ENCODE measurements at places on chromosomes 6 and 20. TPM values are rescaled to one million over a fixed set of nuclear protein-coding genes. Genes with fewer than 3 reads are reported as not detected.

The BAG2 gene
- 12.1 TPM for total RNA-seq

The ZC2HC1B gene
- total RNA-seq, result not detected

The GHRH gene
- total RNA-seq, result not detected

The CGA gene
- not detected for total RNA-seq

The ITPA gene
- 35.1 TPM for total RNA-seq

The SYCP2L gene
- total RNA-seq, result 2.6 TPM

The ELOVL2 gene
- total RNA-seq, result 18.1 TPM

The MMP24 gene
- 2.4 TPM for total RNA-seq

The CDSN gene
- total RNA-seq, result not detected

The FOXC1 gene
- total RNA-seq, result 125 TPM

The SIRPD gene
- not detected for total RNA-seq

The BPIFA1 gene
- total RNA-seq, result not detected

The CLPSL1 gene
- total RNA-seq, result not detected

The CLVS2 gene
- not detected for total RNA-seq

The TINAG gene
- total RNA-seq, result not detected

DNA sequence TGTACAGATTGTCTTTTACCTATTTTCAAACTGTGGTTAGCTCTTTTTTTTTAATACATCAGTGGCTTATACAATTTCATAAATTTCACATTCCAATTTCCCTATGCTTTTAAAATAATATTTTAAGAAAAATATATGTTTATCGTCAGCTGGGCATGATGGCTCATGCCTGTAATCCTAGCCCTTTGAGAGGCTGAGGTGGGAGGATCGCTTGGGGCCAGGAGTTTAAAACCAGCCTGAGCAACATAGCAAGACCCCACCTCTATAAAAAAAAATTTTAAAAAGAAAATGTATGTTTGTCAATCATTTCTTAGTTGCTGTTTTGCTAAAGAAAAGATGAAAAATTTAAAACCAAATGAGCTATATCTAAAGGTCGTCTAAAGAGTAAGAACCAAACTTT, 3.4 kb downstream of the GJA1 start:
- no peak for DNase-seq

- no peak for DNase-seq
These were observed 78.5 kb upstream of the HDAC2 start for GRCh38 chr6:114049367-114049966.

DNA sequence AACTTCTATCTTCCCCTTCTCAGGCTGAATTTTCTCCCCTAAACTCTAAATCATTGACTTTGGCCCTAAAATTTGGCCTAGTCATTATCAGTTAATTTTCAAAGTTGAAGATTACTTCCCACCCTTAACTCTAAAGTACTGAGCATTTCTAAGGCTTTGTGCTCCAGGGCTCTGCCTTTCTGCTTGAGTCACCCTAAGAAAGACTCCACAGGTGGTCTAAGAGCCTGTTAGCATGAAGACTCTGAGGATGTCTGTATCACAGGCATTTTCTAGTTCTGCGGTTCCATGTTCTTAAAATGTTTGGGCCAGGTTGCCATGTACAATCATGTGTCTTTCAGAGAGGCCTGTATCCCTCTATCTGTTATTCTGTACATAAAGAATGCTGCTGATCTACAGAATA, 808.1 kb upstream of the MANEA start:
- no peak for DNase-seq

DNA sequence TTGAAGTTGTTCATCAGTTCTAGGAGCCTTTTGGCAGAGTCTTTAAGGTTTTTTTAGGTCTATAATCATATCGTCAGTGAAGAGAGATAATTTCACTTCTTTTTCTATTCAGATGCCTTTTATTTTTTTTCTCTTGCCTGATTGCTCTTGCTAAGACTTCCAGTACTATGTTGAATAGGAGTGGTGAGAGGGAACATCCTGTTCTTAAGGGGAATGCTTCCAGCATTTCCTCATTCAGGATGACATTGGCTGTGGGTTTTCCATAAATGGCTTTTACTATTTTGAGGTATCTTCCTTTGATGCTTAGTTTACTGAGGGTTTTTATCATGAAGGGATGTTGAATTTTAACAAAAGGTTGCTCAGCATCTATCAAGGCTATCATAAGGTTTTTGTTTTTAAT, 109.5 kb downstream of the CLVS2 start:
- DNase-seq, result no peak

DNA sequence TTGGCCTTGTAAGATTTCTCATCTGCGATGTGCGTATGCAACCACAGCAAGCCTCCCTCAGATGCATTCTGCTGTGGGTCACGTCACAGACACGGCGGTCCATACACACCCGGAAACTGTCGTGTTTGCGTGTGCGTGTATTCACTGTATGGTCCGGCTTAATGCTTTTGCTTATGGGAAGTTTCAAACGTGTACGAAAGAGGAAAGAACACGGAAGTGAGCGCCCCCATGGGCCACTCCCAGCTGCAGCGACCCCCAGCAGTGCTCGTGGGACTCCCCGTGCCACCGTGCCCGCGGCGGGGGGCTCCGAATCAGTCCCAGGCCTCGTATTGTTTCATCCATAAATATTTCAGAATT, 10.2 kb downstream of the DLL1 start:
- no peak for DNase-seq

DNA sequence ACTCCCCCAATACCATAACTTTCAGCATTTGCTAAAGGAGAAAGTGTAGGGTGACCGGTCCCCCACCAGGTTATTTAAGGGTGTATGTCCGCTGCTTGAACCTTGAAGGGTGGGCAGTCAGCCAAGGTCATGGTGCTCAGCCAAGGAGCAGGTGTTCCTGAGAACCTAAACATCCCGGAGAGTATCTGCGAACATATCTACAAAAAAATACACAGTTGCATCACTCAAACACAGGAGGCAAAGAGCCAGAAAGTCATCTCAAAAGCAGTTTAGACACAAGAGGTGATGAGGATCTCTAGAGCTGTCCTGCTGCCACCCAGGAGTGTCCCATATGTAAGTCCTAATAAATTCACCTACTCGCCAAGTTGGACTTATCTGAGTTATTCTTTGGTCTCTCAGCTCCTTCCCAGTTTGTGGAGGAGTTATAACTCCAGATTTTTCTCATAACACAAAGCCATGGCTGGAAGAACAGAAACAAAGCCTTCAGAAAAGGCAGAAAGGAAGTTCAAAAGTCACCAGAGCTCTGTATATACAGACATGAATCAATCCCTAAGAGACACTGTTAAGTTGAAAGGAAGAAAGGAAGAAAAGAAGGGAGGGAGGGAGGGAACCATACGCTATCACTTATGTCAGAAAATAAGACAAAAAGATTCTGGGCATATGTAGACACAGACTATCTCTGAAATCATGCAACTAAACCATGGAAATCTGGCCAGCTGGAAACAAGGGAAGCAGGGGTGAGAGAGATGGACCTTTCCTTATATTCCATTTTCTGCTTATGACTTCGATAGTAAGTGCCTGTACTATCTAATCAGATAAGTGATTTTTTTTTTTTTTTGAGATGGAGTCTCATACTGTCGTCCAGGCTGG, 11.3 kb downstream of the MBOAT1 start:
- no peak for DNase-seq

GRCh38 chr6:6623553-6623952, 35.0 kb downstream of the LY86 start:
- no peak for DNase-seq

- no peak for DNase-seq
These were observed 14.7 kb upstream of the KCNG1 start for GRCh38 chr20:51037532-51038115.

DNA sequence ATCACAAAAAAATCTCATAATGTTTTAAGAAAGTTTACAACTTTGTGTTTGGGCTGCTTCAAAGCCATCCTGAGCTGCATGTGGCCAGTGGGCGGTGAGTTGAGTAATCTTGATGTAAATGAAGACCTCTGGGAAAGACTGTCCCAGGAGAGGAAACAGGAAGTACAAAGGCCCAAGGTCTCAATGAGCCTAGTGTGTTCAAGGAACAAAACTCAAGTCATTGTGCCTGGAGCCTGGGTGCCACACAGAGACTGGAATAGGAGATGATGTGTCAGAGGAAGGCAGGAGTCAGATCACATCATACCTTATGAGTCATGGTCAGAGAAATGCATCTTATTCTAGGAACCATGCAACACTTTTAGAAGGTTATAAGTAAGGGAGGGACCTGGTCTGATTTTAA, 51.5 kb downstream of the COL19A1 start:
- no peak for DNase-seq

- DNase-seq, result peak; percentile 52
These were observed 52.3 kb upstream of the MLN start for GRCh38 chr6:33856031-33856590.

DNA sequence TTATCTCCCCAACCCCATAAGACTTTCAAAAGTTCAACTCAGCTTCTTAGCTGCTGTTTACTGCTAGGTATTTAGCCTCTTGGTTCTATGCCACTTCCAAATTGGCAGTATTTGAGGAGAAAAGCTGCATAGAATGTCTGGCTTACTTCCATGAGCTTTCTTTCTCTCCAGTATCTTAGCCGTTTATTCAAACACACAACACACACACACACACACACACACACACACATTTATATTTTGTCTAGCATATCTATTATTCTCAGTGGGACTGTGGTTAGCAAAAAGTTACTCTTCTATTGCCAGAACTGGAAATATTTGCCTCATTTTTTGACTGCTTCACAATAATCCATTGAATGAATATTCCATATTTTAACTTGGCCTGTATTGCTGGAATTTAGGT, 634.2 kb upstream of the IMPG1 start:
- DNase-seq, result no peak

GRCh38 chr20:14619411-14619810, 282.0 kb upstream of the FLRT3 start:
- no peak for DNase-seq

- no peak for DNase-seq
These were observed 11.3 kb upstream of the TRAM2 start for GRCh38 chr6:52588087-52588709.

GRCh38 chr6:168101590-168102314, 22.7 kb upstream of the FRMD1 start:
- DNase-seq, result peak; percentile 82

GRCh38 chr20:48789185-48789668, 38.6 kb downstream of the PREX1 start:
- peak; percentile 15 for DNase-seq

DNA sequence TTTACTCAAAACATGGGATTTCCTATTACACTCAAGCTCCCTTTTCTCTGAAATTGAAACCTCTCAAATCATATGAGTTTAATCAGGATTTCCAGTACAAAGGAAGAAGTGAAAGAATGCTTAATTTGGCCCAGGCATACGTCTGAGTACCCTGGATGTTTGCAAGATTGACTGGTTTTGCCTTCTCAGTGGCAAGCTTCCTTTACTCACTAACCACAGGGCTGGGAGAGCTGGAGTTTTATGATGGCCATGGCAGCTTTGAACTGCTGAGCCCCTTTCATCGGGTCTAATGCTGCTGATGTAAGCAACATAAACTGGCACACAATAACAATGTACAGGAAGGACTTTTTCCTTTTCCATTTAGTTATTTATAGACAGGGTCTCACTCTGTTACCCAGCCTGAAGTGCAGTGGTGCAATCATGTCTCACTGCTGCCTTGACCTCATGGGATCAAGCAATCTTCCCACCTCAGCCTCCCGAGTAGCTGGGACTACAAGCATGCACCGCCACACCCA, 194.8 kb downstream of the SLC35F1 start:
- DNase-seq, result no peak

- no peak for DNase-seq
These were observed 42.5 kb downstream of the SESN1 start for GRCh38 chr6:109052018-109052651.

DNA sequence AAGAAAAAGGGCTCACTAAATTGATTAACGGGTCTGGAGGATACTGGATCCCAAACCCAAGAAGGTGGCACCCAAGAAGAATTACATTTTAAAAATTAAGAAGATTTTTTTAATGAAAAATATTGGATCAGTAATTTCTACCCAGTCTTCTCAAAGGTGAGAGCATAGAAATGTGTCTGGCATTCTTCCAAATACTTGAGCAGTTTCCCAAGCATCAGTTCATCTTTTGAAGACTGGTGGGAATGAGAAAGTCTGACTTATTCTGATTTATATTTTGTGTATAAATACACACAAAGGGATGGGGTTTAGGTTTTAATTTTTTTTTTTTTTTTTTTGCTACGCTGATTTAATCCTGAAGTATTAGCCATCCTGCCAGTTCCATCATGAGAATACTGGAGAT, 3.3 kb downstream of the MGME1 start:
- no peak for DNase-seq

- DNase-seq, result no peak
These were observed 263.1 kb upstream of the SUPT3H start for GRCh38 chr6:45640811-45641210.

DNA sequence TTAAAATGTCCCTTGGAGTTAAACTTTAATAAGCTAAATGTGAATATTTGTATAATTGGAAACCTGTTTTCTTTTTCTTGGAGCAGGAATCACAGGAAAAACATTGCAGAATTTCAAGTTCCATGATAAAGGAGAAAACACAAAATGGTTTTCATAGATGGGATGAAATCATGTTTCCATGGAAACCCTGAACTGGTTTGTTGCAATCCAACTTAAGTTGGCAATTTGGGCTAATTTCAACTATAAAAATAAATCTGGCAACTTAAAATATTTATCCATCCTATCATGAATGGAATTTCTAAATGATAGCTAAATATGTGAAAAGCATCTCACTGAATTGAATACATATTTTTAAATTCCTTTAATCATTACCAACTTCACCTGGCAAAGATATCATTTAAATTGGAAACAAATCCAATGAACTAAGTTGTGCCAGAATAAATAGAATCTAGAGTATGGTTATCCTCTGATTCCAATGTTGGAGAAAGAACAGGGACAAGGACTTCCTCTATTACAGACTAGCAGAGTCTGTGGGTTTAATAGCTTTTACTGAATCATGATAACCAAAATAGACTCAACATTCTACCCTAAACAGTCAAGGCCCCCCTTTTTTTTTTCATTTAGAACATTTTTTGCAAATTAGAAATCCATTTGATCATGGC, 33.2 kb downstream of the COL21A1 start:
- DNase-seq, result no peak

GRCh38 chr20:19314621-19315020, 102.2 kb downstream of the SLC24A3 start:
- DNase-seq, result no peak

DNA sequence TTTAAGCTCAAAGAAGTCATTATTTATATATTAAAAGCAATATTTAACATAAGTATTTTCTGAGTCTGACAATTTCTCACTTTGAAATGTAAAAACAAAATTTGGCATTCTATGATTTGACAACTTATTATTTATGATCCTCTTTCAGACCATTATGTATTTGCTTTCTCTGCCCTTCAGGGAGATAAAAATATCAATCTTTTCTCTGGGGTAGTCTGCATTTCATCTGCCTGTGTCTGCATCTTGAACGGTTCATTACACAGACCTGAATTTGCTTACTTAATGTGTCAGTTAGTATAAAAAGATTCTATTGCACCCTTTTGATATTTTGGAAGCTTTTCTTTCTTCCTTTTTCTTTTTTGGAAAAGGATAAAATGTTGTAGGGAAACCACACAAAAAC, 354.0 kb upstream of the RGS17 start:
- DNase-seq, result no peak

GRCh38 chr6:139003751-139004150, 15.7 kb upstream of the REPS1 start:
- no peak for DNase-seq

- DNase-seq, result no peak
These were observed 318.5 kb upstream of the JARID2 start for GRCh38 chr6:14927398-14927797.

All from chondrocyte (in vitro differentiated cells).